Activated CD4-positive, alpha-beta memory T cell treated with anti-CD3 and anti-CD28 coated beads, Interleukin-2, amount 10 ng/mL, durations not matched to agents 7 days and 5 days (primary cell): ENCODE measurements at places on chromosomes 2 and 18.
A peak's percentile ranks its signal among the peaks of the same experiment; 100 is the strongest.

DNA sequence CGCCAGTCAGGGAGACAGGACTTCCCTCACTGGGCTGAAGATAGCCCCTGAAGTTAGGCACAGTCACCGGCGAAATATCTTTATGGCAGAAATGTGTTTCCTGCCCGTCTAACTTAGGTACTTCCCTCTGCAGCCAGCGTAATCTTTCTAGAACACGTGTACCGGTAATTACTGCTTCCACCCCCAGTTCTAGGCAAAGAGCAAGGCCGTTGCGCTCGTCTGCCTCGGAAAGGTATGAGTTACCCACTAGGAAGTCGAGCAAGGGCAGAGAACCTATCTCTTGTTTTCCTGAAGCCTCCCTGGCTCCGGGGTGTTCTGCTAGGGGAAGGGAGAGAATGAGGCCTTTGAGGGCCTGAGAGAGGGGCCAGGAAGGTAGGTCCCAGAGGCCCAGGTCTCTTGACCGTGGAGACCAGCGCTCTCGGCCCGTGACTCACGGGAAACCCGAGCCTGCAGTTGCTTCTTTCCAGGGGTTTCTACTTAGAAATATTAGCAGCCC is 70.0 kb downstream of the TWSG1 start:
- no peak for DNase-seq
- H3K4me3 ChIP-seq: peak overlapping the region; percentile 13
- no peak overlapping the region for H3K27ac ChIP-seq
- peaks cover 4% of the 10 kb centered on the region for H3K4me1 ChIP-seq
- no peaks in the 10 kb centered on the region for H3K27me3 ChIP-seq

DNA sequence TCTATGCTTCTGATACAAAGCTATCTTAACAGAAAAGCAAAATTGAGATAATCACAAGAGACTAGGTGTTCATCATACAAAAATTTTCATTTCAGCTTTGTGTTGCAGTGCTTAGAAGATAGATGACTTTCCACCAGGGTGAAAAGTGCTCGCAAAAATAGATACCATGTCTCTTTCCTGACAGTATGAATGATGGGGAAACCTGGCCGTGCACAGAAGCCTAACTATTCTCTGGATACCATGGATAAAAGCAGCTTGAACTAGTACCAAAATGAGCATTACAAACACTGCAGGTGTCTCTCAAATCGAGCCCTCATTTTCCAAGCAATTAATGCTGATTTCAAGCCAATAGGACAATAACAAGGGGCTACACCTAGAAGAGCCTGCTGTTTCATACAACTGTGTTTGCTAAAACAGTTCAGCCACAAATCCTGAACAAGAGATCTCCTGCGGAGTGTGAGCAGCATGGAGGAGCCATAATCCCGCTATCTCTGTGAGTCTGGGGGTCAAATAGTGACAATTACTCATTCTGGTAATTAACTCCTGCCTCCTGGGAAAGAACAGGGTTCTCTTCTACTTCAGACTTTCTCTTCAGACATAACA is 507.6 kb downstream of the PID1 start:
- H3K27ac ChIP-seq: no peak overlapping the region
- no peaks in the 10 kb centered on the region for H3K27me3 ChIP-seq
- no peak overlapping the region for H3K4me3 ChIP-seq
- DNase-seq: no peak

- H3K27me3 ChIP-seq: no peaks in the 10 kb centered on the region
Measured at GRCh38 chr2:77191665-77192064, 330.5 kb downstream of the LRRTM4 start.

DNA sequence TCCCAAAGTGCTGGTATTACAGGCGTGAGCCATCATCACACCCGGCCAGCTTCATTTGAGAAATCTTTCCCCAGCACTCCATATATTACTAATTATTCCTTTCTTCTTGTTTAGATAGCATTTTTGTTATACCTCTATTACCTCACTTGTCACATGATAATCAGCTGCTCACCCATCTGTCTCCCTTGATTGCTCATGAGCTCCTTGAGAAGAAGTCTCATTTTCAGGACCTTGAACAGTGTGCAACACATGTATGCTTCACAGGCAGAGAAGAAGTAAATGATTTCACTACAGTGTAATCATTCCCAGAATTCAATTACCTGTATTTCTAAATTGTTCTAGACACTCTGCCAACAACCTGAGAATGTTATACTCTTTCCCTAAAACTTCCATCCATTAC is 6.2 kb downstream of the PAIP2B start:
- H3K27me3 ChIP-seq: peaks cover 2% of the 10 kb centered on the region
- peaks cover 2% of the 10 kb centered on the region for H3K4me1 ChIP-seq
- DNase-seq: no peak

GRCh38 chr18:50163505-50163904 is 31.4 kb downstream of the MYO5B start:
- no peaks in the 10 kb centered on the region for H3K36me3 ChIP-seq
- H3K27me3 ChIP-seq: peaks cover 48% of the 10 kb centered on the region
- no peaks in the 10 kb centered on the region for H3K4me1 ChIP-seq
- no peak for DNase-seq
- H3K27ac ChIP-seq: no peak overlapping the region
- H3K4me3 ChIP-seq: no peak overlapping the region

DNA sequence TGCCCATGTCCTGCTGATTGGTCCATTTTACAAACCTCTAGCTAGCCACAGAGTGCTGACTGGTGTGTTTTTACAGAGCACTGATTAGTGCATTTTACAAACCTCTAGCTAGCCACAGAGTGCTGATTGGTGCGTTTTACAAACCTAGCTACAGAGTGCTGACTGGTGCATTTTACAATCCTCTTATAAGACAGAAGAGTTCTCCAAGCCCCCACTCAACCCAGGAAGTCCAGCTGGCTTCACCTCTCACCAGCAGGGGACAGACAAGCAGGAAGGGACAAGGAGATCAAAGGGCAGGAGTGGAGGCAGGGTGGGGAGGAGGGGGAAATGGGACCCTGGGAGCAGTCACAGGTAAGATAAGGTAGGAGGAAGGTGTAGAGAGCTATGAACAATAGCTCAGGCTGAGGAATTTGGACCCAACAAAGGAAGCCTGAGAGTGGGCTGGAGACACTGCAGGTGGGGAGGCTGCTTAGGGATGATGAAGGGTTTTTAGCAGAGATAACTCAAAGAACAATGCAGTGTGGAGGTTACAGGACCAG is 37.1 kb downstream of the SH2D6 start:
- DNase-seq: no peak
- peaks cover 5% of the 10 kb centered on the region for H3K27me3 ChIP-seq
- H3K4me1 ChIP-seq: no peaks in the 10 kb centered on the region
- H3K36me3 ChIP-seq: no peaks in the 10 kb centered on the region
- H3K27ac ChIP-seq: no peak overlapping the region

GRCh38 chr2:1283871-1284270 is 129.4 kb upstream of the TPO start:
- DNase-seq: no peak
- H3K4me3 ChIP-seq: no peak overlapping the region
- H3K27me3 ChIP-seq: no peaks in the 10 kb centered on the region

GRCh38 chr2:98830571-98831145 is 99.7 kb upstream of the MGAT4A start:
- H3K36me3 ChIP-seq: no peaks in the 10 kb centered on the region
- DNase-seq: no peak
- peaks cover 66% of the 10 kb centered on the region for H3K4me1 ChIP-seq
- no peak overlapping the region for H3K27ac ChIP-seq
- H3K27me3 ChIP-seq: peaks cover 4% of the 10 kb centered on the region
- H3K4me3 ChIP-seq: no peak overlapping the region

- no peak overlapping the region for H3K27ac ChIP-seq
- no peaks in the 10 kb centered on the region for H3K27me3 ChIP-seq
- no peaks in the 10 kb centered on the region for H3K4me1 ChIP-seq
- no peak overlapping the region for H3K4me3 ChIP-seq
- no peaks in the 10 kb centered on the region for H3K36me3 ChIP-seq
- DNase-seq: no peak
Measured at GRCh38 chr18:63701952-63702351, 808 bp upstream of the SERPINB11 start.

DNA sequence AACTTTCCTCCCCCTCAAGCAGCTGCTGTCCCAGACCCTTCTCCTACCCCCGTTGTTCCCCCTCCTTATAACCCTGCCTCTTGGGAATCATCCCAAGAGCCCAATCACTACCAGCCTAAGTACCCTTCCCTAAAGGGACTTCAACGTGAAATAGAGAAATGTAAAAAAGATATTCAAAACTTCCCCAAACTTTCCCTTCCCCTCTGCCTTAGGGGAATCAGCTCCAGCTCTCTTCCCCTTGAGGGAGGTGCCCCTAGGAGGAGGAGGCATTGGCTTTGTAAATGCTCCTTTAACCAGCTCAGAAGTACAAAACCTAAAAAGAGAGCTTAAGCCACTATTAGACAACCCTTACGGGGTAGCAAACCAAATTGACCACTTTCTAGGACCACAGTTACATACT is 10.6 kb upstream of the SAP130 start:
- no peak overlapping the region for H3K4me3 ChIP-seq
- H3K27ac ChIP-seq: no peak overlapping the region
- peaks cover 2% of the 10 kb centered on the region for H3K36me3 ChIP-seq

DNA sequence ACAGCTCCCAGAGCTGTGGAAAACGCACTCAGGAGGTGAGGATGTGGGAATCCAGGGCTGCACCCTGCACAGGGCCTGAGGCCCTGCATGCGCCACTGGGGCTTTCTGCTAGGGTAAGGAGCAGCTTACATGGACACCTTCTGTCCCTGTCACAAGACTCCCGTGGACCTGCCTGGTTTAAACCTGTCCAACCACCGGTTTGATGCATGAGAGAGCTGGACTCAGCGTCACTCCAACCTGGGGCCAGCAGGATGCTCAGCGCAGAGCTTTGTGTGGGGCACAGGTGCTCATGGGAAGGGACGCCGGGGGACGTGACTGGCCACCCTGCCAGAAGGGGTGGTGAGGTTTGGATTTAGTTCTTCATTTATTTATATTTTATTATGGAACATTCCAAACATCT is 24.2 kb downstream of the SNORC start:
- peaks cover 1% of the 10 kb centered on the region for H3K27me3 ChIP-seq
- H3K27ac ChIP-seq: no peak overlapping the region
- peaks cover 7% of the 10 kb centered on the region for H3K4me1 ChIP-seq
- no peak for DNase-seq

DNA sequence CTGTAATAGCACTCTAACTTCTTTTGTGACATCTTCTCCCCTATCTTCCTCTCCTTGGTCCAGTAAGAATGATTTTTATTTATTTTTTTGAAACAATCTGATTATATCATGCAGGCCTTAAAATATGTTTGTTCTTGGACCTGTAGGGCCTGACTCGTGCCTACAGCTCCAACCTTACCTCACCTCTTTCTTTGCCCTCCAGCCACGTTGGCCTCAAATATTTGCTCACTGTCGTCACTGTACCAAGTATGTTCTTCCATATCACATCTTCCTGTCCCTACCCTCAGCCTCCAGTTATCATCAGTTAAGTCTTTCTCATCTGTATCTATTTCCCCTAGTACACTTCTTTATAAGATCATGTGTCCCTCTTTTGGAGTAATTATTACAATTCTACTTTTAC is 125.5 kb downstream of the CDH7 start:
- H3K27ac ChIP-seq: no peak overlapping the region
- no peak overlapping the region for H3K4me3 ChIP-seq
- no peak for DNase-seq

GRCh38 chr2:187174582-187174981 is 273.5 kb downstream of the CALCRL start:
- no peak overlapping the region for H3K4me3 ChIP-seq
- no peak for DNase-seq
- H3K36me3 ChIP-seq: no peaks in the 10 kb centered on the region
- H3K4me1 ChIP-seq: no peaks in the 10 kb centered on the region
- no peak overlapping the region for H3K27ac ChIP-seq

DNA sequence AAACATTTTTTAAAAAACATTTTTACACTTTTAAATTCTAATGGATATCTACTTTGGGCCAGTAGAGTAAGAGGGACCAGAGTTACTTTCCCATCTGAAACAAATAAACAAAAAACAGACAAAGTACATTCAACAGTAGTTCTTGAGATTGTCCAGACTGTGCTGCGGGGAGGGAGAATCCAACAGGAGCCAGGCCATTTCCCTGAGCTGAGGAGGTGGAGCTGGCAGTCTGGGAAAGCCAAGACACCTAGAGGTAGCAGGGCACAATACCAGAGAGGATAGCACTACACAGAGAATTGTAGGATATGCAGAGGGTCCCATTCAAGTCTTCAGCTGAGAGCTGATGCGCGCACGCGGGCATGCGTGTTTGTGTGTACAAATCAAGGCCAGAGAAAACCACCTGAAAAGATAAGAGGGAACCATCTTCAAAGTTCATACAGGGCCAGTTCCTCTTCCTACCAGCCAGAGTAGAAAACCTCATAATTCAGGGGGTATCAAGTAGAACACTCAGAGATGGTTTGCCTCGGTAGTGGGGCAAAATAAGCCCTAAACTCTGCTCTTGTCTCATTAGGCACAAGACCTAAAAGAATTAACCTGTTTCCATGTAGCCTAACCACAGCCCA is 44.0 kb downstream of the PTRHD1 start:
- H3K27me3 ChIP-seq: no peaks in the 10 kb centered on the region
- no peaks in the 10 kb centered on the region for H3K4me1 ChIP-seq
- no peak for DNase-seq
- no peak overlapping the region for H3K27ac ChIP-seq

DNA sequence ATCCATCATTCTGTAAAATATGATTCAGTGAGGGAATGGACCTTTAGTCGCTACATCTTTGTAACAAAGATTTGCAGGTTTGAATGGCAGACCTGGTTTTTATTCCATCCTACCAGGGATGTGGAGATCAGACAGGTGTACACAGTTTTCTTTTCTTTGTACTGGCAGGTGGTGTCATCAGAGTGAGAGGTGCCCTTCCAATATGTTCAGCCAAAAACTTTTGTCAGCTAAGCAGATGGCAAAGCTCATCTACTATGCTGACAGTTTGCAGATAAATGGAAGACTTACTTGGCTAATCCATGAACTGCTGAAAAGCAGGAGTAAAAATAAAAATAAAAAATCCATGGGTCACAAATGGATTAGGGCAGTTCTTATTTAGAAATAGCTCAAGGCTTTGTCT is 185.5 kb upstream of the DOK6 start:
- H3K4me3 ChIP-seq: no peak overlapping the region
- no peaks in the 10 kb centered on the region for H3K4me1 ChIP-seq
- H3K27me3 ChIP-seq: no peaks in the 10 kb centered on the region
- no peak for DNase-seq
- H3K27ac ChIP-seq: no peak overlapping the region
- no peaks in the 10 kb centered on the region for H3K36me3 ChIP-seq

- DNase-seq: no peak
- H3K27me3 ChIP-seq: peaks cover 2% of the 10 kb centered on the region
- H3K4me3 ChIP-seq: no peak overlapping the region
- H3K36me3 ChIP-seq: peaks cover 7% of the 10 kb centered on the region
Measured at GRCh38 chr2:85956646-85957039, 67.9 kb upstream of the ST3GAL5 start.

- peaks cover 7% of the 10 kb centered on the region for H3K4me1 ChIP-seq
- peaks cover 22% of the 10 kb centered on the region for H3K27me3 ChIP-seq
- H3K27ac ChIP-seq: no peak overlapping the region
Measured at GRCh38 chr2:170408461-170409163, 230.7 kb downstream of the MYO3B start.

- no peaks in the 10 kb centered on the region for H3K4me1 ChIP-seq
- H3K36me3 ChIP-seq: no peaks in the 10 kb centered on the region
- H3K27me3 ChIP-seq: peaks cover 8% of the 10 kb centered on the region
- H3K4me3 ChIP-seq: no peak overlapping the region
- no peak overlapping the region for H3K27ac ChIP-seq
Measured at GRCh38 chr2:234677758-234678538, 181.1 kb upstream of the ARL4C start.

GRCh38 chr2:168758970-168759820 is 43.2 kb upstream of the NOSTRIN start:
- peaks cover 17% of the 10 kb centered on the region for H3K4me1 ChIP-seq
- no peak overlapping the region for H3K27ac ChIP-seq
- H3K27me3 ChIP-seq: no peaks in the 10 kb centered on the region
- H3K36me3 ChIP-seq: no peaks in the 10 kb centered on the region
- no peak overlapping the region for H3K4me3 ChIP-seq
